ENCODE measurements at places on chromosomes 1 and 21.
A peak's percentile ranks its signal among the peaks of the same experiment; 100 is the strongest.

DNA sequence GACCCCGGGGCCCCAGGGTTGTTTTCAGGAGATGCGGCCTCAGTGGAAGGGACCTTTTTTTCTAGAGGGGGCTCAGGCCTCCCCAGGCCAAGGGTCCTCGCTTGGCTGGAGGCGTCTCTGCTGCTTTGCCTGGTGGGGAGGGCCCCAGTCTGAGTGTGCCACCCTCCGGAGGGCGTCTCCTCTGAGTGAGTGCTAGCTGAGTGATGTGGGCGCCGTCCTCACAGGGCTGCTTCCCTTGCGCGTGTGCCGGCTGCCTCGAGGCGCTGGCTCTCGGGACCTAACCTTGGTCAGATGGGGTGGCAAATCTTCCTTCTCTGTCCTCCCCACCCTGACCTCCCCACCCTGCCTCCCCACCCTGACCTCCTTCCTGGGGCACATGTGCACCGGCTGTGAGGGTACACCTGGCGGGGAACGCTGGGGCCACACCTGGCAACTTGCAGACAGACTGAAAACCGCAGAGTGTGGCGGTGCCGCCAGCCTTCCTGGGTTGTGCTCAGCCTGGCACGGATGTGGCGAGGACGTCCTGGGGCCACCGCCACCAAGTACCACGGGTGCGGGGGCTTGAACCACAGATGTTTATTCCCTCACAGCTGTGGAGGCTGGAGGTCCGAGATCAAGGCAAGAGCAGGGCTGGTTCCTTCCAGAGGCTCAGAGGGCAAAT lies 93.0 kb upstream of the TTC34 start:
- no peak for DNase-seq

DNA sequence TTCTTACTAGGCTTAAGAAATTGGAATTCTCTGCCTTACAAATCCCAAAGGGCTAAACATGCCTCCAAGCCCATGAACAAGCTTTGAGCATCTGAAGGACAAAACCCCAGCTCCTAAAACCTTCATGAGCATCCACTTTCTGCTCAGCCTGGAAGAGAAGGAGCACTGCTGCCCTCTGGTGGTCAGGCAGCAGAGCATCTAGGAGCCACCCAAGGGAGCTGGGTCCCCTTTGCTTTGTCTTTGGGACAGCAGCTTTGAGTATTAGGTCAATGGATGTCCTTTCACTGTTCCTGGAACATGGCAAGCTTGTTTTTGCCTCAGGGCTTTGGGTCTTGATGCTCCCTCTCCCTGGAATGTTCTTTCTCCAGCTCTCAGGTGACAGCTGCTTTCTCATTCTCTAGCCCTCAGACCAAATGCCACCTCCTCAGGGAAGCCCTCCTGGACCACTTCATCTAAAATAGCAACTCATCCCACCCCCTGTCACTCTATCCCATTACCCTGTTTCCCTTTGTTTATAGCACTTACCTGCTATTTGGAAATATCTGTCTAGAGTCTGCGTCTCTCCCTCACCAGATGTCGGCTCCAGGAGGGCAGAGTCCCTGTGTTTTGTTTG lies 25.7 kb downstream of the RAB7B start:
- peak; percentile 68 for DNase-seq

- no peak for DNase-seq
Measured at GRCh38 chr1:244347942-244348341, 103.8 kb downstream of the ADSS2 start.

GRCh38 chr1:40630488-40631223 lies 34.8 kb downstream of the RIMS3 start:
- no peak for DNase-seq

- DNase-seq = no peak
Measured at GRCh38 chr1:62311473-62311943, 7.7 kb downstream of the KANK4 start.

DNA sequence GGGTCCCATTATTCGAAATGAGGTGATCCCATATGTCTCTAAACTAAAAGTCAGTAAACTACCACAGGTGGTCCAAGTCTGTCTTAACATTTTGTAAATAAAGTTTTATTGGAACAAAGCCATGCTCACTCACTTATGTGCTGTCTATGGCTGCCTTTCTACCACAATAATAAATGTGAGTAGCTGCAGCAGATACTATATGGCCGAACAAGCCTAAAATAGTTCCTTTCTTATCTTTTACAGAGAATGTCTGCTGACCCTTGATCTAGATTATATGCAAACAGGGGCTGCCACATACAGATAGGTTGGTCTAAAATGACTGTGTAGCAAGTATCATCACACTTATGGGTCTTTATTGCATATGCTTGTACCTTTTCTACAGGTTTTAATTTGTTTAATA lies 140.0 kb downstream of the VAV3 start:
- no peak for DNase-seq
